ENCODE measurements at places on chromosomes 13 and 19.

DNA sequence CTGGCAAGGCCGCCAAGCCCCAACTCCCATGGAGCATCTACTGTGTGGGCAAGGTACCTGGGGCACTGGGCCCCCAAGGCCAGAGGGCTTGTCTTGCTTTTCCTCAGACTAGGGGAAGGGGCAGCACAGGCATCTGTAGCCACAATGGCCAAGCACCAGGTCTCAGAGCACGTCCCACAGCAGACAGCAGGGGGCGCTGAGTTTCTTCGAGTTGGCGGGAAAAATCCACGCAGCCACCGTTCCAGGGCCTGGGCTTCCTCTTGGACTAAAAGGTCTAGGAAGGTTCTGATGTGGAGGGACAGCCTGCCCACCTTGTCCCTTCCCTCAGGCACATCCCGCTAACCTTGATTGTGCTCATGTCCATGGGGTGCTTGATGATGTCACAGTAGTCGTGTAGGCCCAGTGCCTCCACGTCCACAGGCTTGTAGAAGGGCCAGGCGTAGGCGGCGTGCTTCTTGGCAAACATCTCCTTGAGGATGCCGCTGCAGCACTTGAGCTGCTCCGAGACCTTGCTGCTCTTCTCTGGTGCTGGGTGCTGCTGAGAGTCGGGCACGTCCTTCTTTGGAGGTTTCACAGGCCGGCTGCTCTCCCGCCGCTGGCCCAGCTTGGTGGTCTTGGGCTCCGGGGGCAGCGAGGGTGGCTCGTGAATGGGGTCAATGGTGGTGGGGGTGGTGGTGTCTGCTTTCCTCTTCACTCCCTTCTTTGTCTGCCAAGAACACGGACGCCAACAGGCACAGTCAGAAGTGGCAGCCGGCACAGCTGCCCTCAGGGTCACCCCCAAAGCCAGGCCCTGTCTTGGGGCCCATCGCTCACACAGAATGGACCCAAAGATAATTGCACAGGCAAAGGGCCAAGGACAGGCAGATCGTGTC, 32.0 kb upstream of the EPHX3 start:
- DNase-seq, result peak; percentile 44

GRCh38 chr13:51553531-51553930, 30.7 kb upstream of the WDFY2 start:
- no peak for DNase-seq

DNA sequence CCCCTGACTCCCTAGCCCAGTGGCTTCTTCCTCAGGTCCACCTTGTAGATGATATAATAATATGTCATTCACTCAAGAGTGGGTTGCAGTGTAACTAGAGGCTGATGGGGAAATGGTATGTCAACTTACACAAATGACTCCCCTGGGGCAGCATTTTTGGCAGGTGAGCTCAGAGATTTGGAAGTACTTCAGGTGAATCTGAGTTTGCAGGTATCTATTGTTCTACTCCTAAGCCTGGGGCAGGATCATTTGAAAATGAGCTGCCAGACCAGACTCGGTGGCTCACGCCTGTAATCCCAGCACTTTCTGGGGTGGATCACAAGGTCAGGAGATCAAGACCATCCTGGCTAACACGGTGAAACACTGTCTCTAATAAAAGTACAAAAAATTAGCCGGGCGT, 11.6 kb upstream of the CNMD start:
- DNase-seq, result no peak

- no peak for DNase-seq
These were observed 12.1 kb upstream of the LTBP4 start for GRCh38 chr19:40588926-40589569.

- DNase-seq, result peak; percentile 49
These were observed 58.3 kb downstream of the GPALPP1 start for GRCh38 chr13:45047394-45048310.

- no peak for DNase-seq
These were observed 13.4 kb downstream of the CYP2A6 start for GRCh38 chr19:40836754-40837429.

GRCh38 chr13:33119022-33119781, 103.0 kb downstream of the KL start:
- DNase-seq, result no peak

DNA sequence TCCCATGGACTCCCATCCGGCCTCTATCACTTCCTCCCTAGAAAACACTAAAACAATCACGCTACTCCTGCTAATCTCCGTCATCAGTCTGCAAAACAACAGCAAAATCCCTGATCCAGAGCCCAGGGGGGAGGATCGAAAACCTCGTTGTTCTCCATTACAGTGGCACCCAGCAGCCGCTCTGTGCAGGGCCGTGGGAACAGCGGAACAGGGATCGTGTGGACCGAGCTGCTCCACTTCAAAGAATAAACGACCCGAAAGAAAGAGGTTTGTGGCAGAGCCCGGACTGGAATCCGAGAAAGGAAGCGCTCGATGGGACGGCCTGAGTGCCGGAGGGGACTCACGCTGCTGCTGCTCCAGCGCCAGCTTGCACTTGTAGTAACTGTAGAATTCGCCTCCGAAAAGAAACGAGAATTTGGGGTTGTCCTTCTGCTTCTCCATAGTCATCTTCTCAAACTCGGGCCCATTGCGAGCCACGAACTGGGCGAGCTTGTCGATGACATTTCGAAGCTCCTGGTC, 652 bp downstream of the CHERP start:
- DNase-seq, result peak; percentile 3

GRCh38 chr13:43088093-43088511, 64.7 kb downstream of the DNAJC15 start:
- DNase-seq, result peak; percentile 29

DNA sequence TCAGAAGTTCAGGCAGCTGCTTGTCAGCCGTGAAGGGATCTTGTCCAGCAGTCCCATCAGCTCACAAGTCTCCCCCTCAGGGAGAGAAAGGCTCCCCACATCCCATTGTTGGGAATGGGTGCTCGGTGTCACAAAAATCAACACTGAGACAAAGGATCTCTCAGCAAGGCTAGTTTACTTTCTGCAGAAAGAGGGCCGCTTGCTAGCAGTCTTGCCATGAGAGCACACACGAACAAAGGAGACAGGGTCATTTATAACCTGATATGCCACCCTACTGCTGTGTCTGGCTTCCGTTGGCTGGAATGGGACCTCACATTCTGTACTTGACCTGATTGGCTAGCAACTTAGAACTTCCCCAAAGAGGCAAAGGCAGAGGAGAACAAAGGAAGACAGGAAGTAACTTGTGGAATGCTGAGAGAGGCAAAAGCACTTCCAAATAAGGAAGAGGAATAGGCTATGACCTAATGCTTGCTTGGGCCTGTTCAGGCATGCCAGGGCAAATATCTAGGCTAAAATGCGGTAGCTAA, 8.7 kb upstream of the IGFL3 start:
- peak; percentile 38 for DNase-seq

- DNase-seq, result no peak
These were observed 55.8 kb downstream of the PEPD start for GRCh38 chr19:33465834-33466233.

DNA sequence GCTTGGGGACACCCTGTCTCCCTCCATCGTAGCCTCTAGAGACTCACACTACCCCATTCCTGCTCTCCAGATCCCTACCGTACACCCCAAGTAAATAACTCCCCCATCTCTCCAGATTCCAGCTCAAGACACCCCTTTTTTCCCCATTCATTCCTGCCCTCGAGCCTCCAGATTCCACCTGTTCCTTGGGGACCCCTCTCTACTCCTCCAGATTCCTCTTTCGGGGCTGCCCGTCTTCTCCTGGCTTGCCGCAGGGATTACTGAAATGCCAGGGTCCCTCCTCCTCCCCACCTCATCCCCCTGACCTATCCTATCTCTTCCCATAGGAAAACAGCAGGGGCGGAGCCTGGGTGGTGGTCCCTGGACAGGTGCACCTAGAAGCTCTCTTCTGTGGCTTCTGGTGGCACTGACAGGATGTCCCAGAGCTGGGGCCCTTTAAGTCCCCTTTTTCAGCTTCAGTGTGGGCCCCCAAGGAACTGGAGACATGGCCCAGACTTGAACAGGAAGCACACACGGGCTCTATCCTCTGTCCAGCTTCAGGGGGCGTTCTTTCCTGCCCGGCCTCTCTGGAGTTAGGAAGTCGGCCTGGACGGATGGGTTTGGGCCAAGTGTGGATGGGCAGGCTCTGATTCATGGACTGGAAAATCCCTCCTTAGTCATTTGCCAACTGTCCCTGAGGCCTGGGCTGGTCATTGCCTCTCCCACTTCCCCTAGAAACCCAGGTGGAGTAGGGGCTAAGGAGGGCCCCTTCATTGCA, 1.2 kb downstream of the ZSWIM4 start:
- peak; percentile 85 for DNase-seq

GRCh38 chr19:46489445-46490272, 6.0 kb downstream of the PNMA8B start:
- peak; percentile 30 for DNase-seq

DNA sequence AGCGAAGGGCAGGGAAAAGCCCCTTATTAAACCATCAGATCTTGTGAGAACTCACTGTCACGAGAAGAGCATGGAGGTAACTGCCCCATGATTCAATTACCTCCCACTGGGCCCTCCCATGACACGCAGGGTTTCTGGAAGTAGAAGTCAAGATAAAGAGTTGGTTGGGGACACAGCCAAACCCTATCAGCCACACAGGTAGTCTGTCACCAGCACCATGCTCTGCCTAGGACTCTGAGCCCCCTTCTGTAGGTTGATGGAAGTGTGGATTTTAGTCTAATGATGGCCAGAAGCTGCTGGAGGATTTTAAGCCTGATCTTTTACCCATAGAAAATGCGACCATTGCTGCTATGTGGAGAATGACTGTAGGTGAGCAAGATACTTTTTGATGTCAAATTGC, 60.8 kb downstream of the ARHGEF7 start:
- DNase-seq, result no peak

GRCh38 chr13:41061914-41062837, 867 bp downstream of the WBP4 start:
- peak; percentile 85 for DNase-seq

DNA sequence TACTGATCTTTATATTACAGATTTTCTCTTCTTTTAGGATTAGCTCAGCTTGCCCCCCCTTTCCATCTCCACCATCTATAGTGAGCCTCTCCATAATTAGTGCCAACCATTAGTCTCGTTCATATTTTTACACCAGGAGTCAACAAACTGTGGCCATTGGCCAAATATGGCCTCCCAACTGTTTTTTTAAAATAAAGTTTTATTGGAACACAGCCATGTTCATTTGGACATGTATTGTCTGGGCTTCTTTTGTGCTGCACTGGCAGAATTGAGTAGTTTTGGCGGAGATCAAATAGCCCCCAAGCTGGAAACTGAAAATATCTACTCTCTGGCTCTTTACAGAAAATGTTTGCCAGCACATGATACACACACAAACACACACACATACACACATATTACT, 18.4 kb downstream of the ZNF175 start:
- no peak for DNase-seq

- DNase-seq, result no peak
These were observed 418.1 kb downstream of the TSHZ3 start for GRCh38 chr19:30930941-30931706.

DNA sequence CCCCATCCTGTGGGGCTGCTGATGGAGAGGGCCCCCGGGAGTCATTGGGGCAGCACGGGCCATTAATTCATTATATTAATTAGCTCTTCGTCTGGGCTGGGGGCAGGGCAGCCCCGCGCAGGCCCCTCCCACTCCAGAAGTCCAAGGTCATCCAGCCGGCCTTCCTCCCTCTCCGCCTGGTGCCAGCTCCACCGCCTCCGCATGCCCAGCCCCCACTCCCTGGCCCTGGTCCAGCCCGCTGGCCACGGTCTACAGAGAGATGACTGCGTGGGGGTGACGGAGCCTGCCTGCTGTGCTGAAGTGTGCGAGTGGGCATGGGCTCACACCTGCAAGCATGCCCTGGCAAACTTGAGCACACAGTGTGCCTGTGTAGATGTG, 8.8 kb downstream of the IGLON5 start:
- DNase-seq, result no peak

DNA sequence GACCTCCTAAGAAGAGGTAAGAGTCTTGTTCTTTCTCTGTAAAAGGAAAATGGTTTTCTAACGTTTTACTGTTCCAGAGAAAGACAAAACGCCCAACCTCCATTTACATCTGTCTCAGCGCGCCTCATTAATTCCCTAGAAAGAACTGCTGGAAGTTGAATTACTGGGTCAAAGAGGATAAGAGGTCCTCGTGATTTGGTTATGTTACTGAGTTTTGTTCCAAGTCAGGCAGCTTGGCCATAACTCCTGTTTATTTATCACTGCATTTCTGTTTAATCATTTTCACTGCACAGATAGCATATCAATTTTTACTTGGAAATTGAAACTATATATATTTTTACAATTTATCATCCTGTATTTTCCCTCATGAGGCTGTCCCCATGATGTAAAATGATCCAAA, 112.9 kb upstream of the PEG3 start:
- no peak for DNase-seq

DNA sequence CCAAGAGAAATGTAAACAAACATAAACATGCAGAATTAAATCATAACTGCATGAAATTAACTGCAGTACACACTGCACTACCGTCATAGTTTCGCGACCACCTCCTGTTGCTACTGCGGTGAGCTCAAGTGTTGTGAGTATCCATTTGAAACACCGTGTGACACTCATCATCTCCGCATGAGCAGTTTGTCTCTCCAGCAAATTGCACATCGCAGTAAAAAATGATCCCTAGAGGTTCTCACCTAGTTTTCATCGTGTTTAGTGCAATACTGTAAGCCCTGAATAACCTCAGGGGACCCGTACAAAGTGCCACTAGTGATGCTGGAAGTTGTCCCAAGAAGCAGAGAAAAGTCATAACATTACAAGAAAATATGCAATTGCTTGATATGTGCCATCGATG, 147.7 kb downstream of the DPF1 start:
- no peak for DNase-seq

DNA sequence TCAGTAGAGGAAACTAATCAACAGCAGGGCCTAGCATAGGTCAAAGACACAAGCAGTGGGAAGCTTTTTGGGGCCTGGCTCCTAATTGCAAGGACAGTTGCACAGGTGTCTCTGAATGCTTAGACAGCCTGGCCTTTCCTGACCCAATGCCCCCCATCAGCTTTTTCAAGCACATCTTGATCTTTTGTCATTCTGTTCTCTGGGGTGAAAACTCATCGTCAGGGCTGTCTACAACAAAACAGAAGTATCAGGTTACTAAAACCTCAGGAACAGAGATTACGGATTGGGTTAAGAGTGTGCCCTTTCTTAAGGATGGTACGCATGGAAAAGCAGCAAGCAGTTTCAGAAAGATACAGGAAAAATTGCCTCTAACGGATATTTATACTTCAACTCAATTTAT, 8.3 kb upstream of the ZNF254 start:
- no peak for DNase-seq

GRCh38 chr13:45594764-45595163, 20.8 kb downstream of the ERICH6B start:
- DNase-seq, result no peak

GRCh38 chr19:28377077-28377476, 835.9 kb downstream of the UQCRFS1 start:
- DNase-seq, result no peak

GRCh38 chr13:41928323-41928722, 32.6 kb downstream of the VWA8 start:
- peak; percentile 66 for DNase-seq

DNA sequence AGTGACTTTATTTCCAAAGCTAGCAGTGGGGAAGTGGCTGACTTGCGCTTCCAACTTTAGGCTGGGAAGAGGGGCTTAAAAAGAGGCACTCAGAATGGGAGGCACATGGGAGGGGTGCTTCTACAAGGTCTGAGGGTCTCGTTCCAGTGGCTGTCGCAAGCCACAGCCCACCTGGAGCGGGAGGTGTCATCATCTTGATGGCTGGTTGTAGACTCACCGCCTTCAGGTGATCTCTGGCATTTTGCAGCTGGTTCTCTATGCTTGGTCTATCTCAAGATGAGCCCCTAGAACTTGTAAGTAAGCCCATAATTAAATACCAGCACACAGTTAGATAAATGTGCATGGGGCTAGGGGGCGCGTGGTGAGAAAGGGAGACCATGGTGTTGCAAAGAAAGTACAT, 9.2 kb downstream of the TEX29 start:
- DNase-seq, result no peak

Measured in inflammatory macrophage treated with lipopolysaccharide for 1 hour (primary cell).